Stimulated activated CD4-positive, alpha-beta T cell treated with anti-CD3 and anti-CD28 coated beads, Interleukin-15, amount 100 ng/mL, for 24 hours (primary cell): ENCODE measurements at places on chromosomes 12 and 14.

DNA sequence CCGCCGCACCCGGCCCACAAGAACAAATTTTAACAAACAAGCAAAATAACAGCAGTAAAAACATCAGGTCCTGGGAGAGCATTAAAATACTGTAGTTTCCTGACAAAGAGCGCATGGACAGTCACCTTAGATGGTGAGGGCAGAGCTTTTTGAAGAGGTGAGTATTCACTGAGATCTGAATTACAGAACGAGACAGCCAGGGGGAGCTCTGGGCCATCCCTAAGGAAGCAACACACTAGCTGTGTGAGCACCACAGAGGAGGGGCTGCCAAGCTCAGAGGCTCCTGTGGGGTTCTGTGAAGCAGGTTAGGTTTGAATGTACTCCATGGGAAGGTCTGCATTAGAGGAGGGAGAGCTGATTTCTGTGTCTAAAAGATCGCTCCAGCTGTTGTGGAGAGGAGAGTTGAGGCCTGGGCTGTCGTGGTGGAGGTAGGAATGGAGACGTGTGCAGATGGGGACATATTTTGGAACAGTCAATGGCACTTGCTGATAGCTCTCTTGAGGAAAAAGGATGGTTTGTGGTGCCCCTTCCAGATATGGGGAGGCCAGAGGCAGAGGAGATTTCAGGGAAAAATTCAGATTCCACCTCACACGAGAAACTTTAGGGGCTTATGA lies 72.9 kb downstream of the TRAFD1 start:
- peak; percentile 66 for DNase-seq

- DNase-seq: no peak
Measured at GRCh38 chr12:52382854-52383253, 2.6 kb downstream of the KRT84 start.

DNA sequence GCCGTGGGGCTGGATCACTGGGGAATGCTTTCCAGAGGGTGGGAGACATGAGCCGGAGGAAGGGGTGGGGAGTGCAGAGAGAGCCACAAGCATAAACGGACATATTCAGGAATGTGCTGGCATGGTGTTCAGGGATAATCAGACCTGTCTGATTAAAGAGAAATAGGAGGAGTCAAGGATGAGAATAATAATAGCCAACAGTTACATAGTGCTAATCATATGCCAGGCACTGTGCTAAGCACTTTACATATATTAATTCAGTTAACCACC lies 43.7 kb downstream of the LTBP2 start:
- no peak for DNase-seq

DNA sequence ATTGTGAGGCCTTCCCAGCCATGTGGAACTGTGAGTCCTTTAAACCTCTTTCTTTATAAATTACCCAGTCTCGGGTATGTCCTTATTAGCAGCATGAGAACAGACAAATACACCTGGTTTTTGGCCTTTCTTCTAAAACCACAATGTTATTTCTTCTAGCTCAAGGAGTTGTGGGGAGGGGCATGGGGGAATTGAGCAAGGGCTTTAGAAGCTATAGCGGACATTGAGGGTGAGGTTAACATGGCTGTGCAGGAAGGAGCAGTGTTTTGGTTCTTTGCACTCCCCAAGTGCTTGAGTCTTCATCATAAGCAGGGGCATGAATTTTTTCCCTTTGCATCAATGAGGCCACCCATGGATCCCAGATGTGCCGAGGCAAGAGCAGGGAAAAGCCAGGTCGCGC lies 86.8 kb downstream of the SPRING1 start:
- no peak for DNase-seq

GRCh38 chr12:78584695-78585094 lies 279.9 kb upstream of the SYT1 start:
- DNase-seq: no peak

DNA sequence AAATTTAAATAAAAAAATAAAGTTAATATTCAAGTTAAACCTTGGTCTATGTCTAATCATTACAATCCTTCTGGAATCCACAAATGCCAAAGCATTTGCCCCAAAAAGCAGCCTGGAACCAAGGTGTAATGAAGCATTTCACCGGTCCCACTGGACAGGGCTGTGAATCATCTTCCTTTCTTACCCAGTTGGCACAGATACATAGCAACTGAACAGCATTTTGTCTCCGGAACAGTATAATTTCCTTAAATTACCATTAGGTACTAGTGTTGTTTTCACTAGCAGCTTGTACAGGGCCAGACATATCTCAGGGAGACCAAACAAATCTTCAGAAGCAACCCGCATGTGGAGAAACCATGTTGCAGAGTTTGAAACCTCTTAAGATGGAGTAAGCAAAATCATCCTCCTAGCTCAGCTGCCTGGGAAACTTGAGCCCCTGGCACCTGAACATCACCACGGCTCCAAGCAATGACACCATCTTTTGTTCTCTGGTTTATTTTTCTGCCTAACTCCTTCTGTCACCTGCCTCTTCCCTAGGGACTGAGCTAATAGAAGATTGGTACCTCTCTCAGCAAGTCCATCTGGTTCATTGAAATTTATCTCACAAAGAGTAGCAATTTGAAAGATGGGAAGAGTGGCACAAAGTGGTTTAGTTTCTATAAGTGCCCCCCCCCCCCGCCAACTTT lies 17.9 kb upstream of the MDM1 start:
- no peak for DNase-seq

DNA sequence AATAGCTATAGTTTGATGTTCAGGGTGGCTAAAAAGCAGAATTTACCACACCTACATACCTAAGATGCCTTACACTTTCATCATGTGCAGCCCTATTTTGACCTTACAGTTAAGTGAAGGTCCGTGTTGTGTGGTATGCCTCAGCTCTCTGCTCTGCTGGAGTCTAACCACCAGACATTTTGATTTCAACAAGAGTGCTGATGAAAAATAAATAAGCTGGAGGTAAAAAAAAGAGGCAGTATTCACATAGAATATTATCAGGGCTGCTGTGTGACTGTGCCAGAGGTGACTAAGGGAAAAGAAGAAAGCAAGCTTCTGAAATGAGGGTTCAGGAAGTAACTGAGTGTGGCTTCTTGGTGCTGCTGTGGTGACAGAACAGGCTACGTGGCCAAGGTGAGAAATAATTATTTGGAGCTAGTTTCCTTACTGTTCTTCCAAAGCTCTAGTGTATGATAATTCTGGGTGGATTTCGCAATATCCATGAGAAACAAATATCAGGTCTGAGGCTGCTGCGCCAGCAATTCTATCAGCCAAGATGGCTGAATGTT lies 188.8 kb downstream of the STXBP6 start:
- DNase-seq: no peak

GRCh38 chr14:66046035-66046434 lies 440.1 kb upstream of the CCDC196 start:
- no peak for DNase-seq

- no peak for DNase-seq
Measured at GRCh38 chr12:132700212-132700822, 10.3 kb upstream of the PGAM5 start.

DNA sequence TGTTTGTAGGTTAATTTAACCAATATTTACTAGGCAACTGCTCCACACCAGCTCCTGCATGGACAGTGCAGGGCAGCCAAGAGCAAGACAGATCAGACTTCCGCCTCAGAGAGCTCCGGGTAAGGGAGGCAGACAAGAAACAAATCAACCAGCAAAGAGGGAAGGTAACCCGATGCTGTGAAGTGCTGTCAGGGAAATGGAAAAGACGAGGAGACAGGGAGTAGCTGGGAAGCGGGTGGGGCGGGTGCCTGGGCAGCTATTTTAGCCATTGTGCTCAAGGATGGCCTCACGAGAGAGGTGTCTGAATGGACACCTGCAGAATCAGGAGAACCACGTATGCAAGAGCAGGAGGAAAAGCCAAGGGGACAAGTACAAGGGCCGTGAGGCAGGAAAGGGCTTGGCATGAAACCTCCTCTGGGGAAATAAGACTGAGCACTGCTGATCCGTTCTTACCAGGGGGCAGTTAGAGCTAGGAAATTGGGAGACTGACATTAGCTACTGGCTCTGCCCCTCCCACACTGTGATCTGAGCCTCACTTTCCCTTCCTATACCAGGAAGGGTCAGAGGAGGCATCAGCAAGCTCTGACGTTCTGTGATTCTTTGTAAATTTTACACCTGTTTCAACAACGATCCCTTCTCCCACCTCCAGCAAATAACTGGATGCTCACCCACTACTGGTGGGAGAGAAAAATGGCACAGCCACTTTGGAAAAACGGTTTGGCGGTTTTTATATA lies 6.5 kb upstream of the TMEM119 start:
- no peak for DNase-seq

DNA sequence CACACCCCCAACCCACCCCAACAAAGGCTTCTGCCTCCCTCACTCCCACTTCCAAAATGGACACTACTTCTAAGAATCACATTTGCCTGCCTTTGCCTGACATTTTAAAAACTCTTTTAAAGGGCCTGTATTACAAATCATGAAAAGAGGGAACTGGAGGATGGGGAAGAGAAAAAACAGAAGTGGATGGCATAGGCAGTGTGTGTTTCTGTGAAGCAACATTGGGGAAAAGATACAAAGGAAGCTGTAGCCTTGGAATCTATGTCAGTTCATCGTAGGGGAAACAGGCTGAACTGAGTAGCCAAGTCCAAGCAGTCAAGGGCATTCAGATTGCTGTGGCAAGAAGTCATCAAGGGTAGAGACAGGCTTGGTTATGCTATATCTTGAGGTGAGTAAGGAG lies 273.9 kb downstream of the BTG1 start:
- DNase-seq: no peak

GRCh38 chr12:100197486-100197885 lies 3.1 kb upstream of the ACTR6 start:
- no peak for DNase-seq

DNA sequence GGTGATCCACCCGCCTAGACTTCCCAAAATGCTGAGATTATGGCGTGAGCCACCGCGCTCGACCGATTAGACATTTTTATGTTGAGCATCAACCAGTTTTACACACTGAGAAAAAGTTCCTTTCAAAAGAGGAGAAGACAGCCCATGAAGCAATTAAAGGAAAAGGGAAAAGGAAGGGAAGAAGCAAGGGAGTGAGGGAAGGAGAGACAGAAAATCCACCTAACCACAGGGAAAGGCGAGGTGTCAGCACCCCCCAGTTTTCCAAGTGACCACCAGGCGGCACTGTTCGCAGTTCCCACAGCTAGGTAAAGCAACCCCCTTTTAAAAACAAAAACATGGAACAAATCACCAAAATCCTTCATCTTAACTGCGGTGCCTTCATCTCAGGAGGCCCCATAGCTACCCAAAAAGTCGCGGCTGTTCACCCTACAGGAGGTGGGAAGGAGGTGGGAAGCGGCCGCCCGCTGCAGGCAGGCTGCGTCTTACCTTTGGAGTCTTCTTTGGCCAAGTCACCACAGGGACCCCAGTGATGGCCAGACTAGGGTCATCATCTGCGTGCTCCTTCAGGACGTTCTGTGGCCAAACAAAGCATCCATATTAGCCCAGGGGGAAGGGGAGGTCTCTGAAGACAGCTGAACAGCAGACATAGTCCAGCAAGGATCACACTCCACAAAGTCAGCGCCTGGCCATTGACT lies 86.6 kb downstream of the KDM2B start:
- peak; percentile 70 for DNase-seq
